Neural progenitor cell (in vitro differentiated cells): ENCODE measurements at places on chromosomes 2 and 18. TPM values are rescaled to one million over a fixed set of nuclear protein-coding genes. Genes with fewer than 3 reads are reported as not detected.
A peak's percentile ranks its signal among the peaks of the same experiment; 100 is the strongest.

Gene ADRA2B
- total RNA-seq = 3.0 and 10.5 TPM in 2 replicates

Gene CMPK2
- total RNA-seq = 0.31 TPM in 1 of 2 replicates, not detected in the other

Gene CPLX4
- 0.12 and 2.2 TPM in 2 replicates for total RNA-seq

Gene CLEC4F
- total RNA-seq = not detected in 2 replicates

Gene MPV17
- 71.4 and 78.0 TPM in 2 replicates for total RNA-seq

Gene MFSD2B
- 0.40 TPM in 1 of 2 replicates, not detected in the other for total RNA-seq

Gene SERPINB4
- not detected in 2 replicates for total RNA-seq

Gene EGR4
- total RNA-seq = 0.40 TPM in 1 of 2 replicates, not detected in the other

Gene SULT1C4
- total RNA-seq = 9.0 and 11.3 TPM in 2 replicates

DNA sequence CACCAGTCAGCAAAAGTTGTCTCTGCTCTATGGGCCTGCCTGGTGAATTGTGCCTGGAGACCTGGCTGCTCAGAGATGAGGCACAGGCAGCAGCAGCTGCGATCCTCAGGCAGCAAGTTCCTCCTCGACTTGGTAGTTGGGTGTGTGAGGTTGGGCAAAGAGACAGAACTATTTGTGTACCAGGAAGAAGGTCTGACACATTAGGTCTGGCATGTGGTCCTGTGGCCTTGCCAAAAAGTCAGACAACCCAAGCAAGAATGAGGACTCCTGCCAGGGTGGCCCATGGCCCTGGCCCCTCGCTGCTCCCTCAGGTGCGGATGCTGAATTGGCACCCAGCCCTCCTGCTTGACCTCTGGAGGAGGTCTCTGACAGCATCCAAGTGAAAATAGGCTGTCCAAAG is 192.7 kb downstream of the DYSF start:
- DNase-seq = no peak
- H3K36me3 ChIP-seq = no peaks in the 10 kb centered on the region
- no peaks in the 10 kb centered on the region for H3K27me3 ChIP-seq

DNA sequence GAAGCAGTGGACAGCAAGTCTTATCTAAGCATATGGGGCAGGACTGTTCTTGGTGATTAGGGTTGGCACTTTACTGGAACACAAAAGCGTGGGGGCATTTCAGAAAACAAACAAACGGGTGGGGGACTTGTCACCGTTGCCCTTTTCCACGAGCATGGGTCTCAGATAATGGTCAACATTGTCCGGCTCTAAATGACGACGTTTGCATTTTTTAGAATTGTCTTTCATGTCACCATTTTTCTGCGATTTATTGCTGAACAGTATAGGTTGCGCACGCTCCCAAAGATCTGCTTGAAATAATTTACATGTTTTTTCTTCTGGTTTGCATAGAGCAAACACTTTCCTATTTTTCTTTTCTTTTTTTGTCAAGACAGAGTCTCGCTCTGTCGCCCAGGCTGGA is 46.6 kb upstream of the TBC1D8 start:
- H3K27ac ChIP-seq = no peak overlapping the region
- no peak overlapping the region for H3K4me3 ChIP-seq
- no peaks in the 10 kb centered on the region for H3K36me3 ChIP-seq
- H3K27me3 ChIP-seq = no peaks in the 10 kb centered on the region

GRCh38 chr2:6675791-6676190 is 189.9 kb downstream of the CMPK2 start:
- peaks cover 27% of the 10 kb centered on the region for H3K4me1 ChIP-seq
- no peak for DNase-seq
- H3K4me3 ChIP-seq = no peak overlapping the region

DNA sequence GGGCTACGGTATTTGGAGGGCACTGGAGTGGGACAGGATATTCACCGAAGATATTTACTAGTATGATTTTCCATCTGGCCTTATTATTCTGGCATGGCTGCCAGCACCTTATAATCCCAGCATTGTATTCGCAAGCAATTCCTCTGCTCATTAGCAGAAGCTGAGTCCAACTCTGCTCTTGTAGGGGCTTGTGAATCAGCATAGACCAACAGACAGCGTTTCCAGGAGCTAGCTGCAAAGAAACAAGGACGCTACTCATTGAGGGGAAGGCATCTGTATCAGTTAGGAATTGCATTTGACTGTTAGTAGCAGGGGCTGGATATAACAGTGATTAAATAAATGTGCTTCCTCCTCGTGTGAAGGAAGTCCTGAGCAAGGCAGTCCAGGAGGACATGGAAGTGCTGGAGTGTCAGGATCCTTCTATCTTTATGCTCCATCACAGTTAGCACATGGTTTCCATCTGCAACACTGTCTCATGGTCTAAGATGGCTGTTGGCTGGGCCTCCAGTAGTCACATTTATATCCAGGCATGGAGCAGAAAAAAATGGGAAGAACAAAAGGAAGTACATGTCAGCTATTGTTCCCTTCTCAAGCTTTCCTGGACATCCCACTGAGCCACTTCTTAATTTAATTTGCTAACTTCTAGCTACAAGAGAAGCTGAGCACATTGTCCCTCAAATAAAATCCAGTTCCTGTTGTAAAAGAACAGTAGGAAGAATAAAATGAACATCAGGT is 214.1 kb downstream of the C1D start:
- no peak overlapping the region for H3K27ac ChIP-seq
- no peaks in the 10 kb centered on the region for H3K36me3 ChIP-seq

DNA sequence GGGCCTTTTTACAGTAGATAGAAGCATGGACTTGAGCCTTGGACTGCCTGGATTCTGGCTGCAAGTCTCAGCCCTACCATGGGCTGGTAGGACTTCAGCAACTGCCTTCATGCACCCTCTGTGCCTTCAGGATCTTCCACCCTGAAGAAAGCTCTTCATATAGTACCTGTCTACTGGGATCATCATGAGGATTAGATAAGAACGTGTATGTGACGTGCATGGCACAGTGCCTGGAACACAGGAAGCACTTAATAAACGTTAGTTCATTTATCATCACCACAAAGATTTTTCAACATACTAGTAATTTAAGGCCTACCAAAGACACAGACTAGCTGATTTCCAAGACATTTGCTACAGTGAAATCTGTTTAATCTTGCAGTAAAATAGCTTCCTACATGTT is 53.2 kb upstream of the ITM2C start:
- peaks cover 7% of the 10 kb centered on the region for H3K4me1 ChIP-seq
- DNase-seq = no peak
- H3K27me3 ChIP-seq = no peaks in the 10 kb centered on the region
- H3K27ac ChIP-seq = no peak overlapping the region

GRCh38 chr18:34221971-34222306 is 2.8 kb downstream of the NOL4 start:
- peak; percentile 60 for DNase-seq
- H3K4me1 ChIP-seq = peaks cover 23% of the 10 kb centered on the region
- H3K4me3 ChIP-seq = peak overlapping the region; percentile 71
- peaks cover 75% of the 10 kb centered on the region for H3K27me3 ChIP-seq

DNA sequence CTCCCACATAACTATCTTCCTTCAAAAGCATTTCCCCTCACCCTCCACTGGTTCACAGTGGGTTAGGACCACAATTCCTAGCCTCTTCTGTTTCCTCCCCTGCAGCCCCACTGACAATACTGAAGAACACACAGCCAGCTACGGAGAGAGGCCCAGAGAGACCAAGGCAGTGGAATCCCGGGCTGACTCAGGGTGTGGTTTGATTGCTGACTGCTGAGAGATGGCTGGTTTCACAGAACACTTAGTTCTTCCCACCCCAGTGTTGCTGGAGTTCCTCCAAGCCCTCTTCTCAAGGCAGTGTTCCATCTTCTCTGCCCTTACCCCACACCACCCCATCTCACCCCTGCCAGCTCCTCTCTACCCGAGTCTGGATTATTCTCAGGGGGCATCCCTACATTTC is 43.3 kb upstream of the ZFP36L2 start:
- peaks cover 43% of the 10 kb centered on the region for H3K4me1 ChIP-seq
- no peak for DNase-seq
- no peaks in the 10 kb centered on the region for H3K27me3 ChIP-seq
- no peak overlapping the region for H3K4me3 ChIP-seq

- DNase-seq = no peak
- H3K4me1 ChIP-seq = no peaks in the 10 kb centered on the region
- no peak overlapping the region for H3K27ac ChIP-seq
Observed at GRCh38 chr18:9901377-9901776, 12.4 kb upstream of the VAPA start.

DNA sequence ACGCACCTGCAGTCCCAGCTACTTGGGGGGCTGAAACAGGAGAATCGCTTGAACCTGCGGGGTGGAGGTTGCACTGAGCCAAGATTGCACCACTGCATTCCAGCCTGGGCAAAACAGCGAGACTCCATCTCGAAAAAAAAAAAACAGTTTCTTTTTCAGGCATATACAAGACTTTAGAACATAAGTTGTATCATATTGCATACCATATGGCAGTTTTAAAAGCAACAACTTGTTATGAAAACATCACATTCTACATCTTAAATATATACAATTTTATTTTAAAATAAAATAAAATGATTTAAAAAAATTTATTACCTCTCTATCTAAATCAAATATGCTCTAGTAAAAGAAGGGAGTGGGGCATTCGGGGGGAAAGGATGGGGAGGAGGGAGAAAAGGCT is 39.4 kb upstream of the SP5 start:
- H3K27ac ChIP-seq = no peak overlapping the region
- no peak for DNase-seq

- H3K36me3 ChIP-seq = no peaks in the 10 kb centered on the region
- H3K27me3 ChIP-seq = no peaks in the 10 kb centered on the region
- peak; percentile 29 for DNase-seq
- H3K4me3 ChIP-seq = no peak overlapping the region
- no peak overlapping the region for H3K27ac ChIP-seq
Observed at GRCh38 chr2:226466589-226466988, 333.0 kb downstream of the IRS1 start.

DNA sequence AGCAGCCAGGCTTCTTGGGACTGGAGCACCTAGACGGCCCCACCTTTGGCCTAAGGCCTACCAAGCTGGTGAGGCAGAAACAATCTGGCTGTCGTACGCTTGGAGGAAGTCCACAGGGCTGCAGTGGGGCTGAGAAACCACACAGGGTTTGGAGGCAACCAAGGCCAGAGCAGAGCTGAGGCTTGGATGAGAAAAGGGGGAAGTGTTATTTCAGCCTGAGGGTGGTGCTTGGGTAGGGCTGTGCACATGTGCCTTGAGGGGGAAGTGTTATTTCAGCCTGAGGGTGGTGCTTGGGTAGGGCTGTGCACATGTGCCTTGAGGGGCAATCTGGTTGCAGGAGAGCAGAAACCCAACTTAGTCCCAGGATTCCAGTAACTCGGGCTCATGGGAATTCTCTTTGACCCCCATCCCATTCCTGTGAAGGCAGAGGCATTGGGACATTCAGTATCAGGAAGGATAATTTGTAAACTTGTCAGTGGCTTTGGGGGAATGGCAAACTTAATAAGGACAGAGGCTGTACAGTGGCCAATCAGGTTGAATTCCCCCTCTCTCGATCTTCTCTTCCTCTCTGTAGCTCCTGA is 971 bp upstream of the FBXO41 start:
- H3K4me1 ChIP-seq = peaks cover 14% of the 10 kb centered on the region
- no peak overlapping the region for H3K27ac ChIP-seq
- DNase-seq = no peak
- H3K36me3 ChIP-seq = no peaks in the 10 kb centered on the region
- peaks cover 57% of the 10 kb centered on the region for H3K27me3 ChIP-seq

DNA sequence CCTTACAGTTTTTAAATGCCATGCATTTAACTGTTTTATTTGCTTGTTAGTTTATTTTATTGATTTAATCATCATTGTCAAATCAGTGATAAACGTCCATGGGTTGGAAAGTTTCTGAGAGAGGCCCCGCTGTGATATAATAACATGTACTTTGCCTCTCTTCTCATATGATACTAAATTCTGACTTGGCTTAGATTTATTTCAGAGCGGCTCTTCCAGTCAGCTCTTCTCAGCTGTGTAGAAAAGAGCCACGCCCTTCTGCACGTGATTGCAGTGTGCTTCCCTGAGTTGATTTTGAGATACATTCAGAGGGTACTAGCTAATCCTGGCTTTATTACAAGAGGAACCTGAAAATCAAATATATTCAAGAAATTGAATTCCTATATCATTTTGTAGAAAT is 218.6 kb downstream of the KCNE4 start:
- no peaks in the 10 kb centered on the region for H3K27me3 ChIP-seq
- H3K36me3 ChIP-seq = no peaks in the 10 kb centered on the region
- H3K4me3 ChIP-seq = no peak overlapping the region
- no peaks in the 10 kb centered on the region for H3K4me1 ChIP-seq
- no peak for DNase-seq

- no peaks in the 10 kb centered on the region for H3K36me3 ChIP-seq
- no peaks in the 10 kb centered on the region for H3K27me3 ChIP-seq
- no peak overlapping the region for H3K4me3 ChIP-seq
- no peak overlapping the region for H3K27ac ChIP-seq
- no peak for DNase-seq
Observed at GRCh38 chr2:233479616-233480489, 86.7 kb downstream of the USP40 start.

- no peak overlapping the region for H3K27ac ChIP-seq
- no peaks in the 10 kb centered on the region for H3K36me3 ChIP-seq
- H3K27me3 ChIP-seq = no peaks in the 10 kb centered on the region
Observed at GRCh38 chr2:44086629-44087028, 82.0 kb upstream of the PPM1B start.

DNA sequence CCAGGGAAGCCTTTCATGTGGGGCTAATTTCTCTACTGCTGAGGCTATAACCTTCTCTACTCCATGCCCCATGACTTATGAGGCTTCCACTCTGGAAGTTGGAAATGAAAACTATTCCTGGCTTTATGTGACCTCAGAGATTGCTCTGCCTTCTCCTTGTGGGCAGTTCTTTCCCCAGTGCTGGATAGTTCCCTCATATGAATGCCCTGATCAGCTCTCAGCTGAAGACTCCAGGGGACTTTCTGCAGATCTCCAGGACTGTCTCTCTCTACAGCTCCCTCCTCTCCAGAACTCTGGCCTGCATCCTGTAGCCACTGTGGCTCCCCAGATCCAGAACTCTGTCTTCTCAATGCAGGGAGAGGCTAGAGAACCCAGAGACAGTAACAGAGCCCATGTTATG is 235.1 kb downstream of the SEPTIN10 start:
- H3K4me3 ChIP-seq = no peak overlapping the region
- no peak for DNase-seq
- H3K27me3 ChIP-seq = no peaks in the 10 kb centered on the region
- no peak overlapping the region for H3K27ac ChIP-seq

DNA sequence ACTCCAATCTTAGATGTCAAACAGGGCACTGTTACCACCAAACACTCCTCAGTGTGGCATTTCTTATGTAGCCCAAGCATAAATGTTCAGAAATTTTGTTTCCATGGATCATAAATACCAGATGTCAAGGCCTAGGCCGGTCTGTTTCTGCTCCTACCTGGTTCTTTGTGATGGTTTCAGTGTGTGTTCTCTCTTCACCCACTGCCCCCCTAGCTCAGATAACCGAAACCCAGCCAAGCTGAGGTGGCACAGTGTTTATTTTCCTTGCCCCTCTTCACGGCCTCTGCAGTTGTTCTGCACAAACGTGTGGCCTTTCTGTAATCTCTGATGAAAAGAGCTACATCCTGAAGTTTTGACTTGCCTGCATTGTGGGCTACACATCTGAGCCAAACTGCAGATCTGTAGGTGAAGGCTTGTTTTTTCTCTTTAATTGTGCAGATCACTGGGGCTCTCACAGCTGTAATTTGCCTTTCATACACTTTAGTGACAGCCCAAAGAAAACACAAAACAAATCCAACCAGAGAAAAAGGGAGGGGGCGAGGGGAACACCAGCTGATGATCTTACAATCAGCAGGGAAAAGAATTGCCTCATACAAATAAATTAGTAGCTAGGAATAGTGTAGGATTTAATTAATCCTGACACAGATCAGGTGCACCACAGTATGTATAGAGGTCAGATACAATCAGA is 99.1 kb downstream of the NRP2 start:
- H3K27ac ChIP-seq = no peak overlapping the region
- no peaks in the 10 kb centered on the region for H3K36me3 ChIP-seq
- no peak for DNase-seq
- no peaks in the 10 kb centered on the region for H3K27me3 ChIP-seq
